ENCODE measurements at places on chromosomes 6 and 20.

DNA sequence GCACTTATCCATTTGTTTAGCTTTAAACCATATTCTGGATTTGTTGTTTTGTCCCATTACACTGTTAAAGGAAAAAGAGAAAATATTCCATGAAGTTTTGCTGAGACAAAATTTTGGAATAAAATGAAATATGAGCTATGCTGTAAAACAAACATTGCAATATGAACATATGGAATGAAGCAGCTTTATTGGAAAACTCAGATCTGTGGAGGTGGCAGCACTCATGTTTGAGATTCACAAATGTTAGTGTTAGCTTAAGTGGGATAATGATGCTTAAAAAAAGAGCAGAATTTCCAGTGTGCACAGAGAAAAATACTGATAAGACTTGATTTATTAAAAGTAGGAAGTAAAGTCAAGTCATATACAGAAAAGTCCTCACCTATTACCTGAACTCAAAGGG, 196.2 kb downstream of the BCKDHB start:
- peaks cover 4% of the 10 kb centered on the region for H3K36me3 ChIP-seq
- DNase-seq = no peak
- H3K4me1 ChIP-seq = no peaks in the 10 kb centered on the region
- H3K4me3 ChIP-seq = no peak overlapping the region

GRCh38 chr6:45586216-45587171, 208.8 kb upstream of the SUPT3H start:
- H3K4me1 ChIP-seq = peaks cover 69% of the 10 kb centered on the region
- H3K27ac ChIP-seq = peak overlapping the region; percentile 19
- H3K36me3 ChIP-seq = peaks cover 4% of the 10 kb centered on the region
- H3K4me3 ChIP-seq = peak overlapping the region; percentile 77

DNA sequence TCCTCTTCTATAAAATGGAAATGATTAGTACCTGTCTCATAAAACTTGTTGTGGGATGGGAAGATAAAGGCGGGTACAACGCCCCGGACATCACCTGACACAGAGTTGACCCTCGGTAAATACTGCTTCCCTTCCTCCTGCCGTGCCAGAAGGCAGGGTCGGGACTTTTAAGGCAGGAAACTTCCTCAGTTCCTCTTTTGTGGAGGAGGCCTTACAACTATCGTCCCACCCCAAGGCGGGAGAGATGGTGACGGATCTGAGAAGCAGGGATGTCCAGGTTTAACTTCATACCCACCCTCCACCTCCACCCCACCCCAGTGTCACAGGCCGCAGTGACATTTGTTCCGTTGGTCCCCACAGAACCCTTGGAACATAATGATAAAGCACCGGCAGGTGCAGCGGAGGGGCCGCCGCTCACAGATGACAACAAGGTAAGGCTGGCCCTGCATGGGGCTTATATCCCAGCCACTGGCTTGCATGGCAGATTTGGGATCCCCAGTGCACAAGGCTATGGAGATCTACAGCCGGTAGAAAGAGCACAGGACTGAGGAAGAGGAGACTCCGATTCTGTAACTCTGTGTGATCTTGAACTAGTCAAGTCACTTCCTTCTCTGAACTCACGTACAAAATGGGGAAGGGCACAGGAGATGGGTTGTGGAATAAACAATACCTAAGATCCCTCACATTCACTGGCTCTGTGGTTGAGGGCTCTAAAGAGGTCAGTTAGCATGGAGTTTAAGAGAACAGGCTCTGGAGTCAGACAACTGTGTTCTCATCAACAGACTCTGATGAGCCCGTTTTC, 764 bp downstream of the DNTTIP1 start:
- H3K4me3 ChIP-seq = peak overlapping the region; percentile 96
- no peak for DNase-seq
- H3K4me1 ChIP-seq = peaks cover 10% of the 10 kb centered on the region
- H3K36me3 ChIP-seq = peaks cover 21% of the 10 kb centered on the region

DNA sequence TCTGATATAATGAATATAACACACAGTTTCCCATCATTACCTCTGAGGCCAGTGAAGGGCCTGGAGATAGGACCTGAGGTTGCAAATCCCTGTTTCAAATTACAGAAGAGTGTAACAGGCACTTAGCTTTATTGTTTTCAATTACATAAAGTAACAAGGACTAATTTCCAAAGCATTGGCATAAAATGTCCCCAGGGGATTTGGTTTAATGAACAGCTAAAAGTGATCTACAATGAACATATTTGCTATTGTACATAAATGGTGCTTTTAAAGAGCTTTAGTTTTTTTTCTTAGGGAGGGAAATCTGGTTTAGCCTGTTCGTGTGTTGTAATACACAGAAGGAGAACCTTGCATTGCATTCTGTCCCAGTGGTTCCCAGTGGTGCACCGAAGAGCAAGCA, 54.4 kb downstream of the HMGN3 start:
- H3K36me3 ChIP-seq = no peaks in the 10 kb centered on the region
- H3K27me3 ChIP-seq = no peaks in the 10 kb centered on the region
- no peak overlapping the region for H3K4me3 ChIP-seq
- H3K27ac ChIP-seq = no peak overlapping the region
- H3K4me1 ChIP-seq = no peaks in the 10 kb centered on the region

GRCh38 chr20:52172392-52173047, 19.1 kb downstream of the ZFP64 start:
- H3K4me3 ChIP-seq = no peak overlapping the region
- no peaks in the 10 kb centered on the region for H3K27me3 ChIP-seq
- peaks cover 7% of the 10 kb centered on the region for H3K36me3 ChIP-seq

DNA sequence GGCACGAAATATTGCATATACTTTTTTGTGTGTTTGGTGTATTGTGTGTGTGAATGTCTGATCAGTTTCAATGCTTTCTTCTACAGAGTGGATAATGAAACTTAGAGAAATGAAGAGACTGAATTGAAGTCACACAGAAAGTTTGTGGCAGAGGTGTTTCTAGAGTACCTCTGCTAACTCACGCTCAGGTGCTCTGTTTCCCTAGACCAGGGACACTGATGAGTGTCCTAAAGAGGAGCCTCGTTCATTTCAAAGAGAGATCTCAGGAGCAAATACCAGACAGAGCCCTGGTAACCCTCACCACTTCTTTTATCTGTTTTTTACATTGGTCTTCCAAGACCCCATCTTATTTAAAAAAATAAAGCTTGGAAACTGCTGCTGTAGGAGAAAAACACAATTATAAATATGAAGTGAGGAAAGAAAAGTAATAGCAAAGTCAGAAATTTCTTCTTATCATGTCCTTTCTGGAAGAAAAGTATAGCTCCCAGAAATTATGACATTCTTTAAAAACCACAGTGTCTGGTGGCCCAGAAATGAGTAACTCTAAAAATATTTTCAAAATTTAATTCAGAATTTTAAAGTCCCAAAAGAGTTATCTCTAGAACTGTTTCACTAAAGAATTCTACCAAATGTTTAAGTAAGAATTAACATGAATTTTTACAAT, 720.6 kb downstream of the RFPL4B start:
- DNase-seq = no peak
- H3K27me3 ChIP-seq = no peaks in the 10 kb centered on the region
- H3K36me3 ChIP-seq = no peaks in the 10 kb centered on the region
- H3K27ac ChIP-seq = no peak overlapping the region
- H3K4me1 ChIP-seq = no peaks in the 10 kb centered on the region

GRCh38 chr6:169265486-169266131, 12.0 kb upstream of the THBS2 start:
- no peak for DNase-seq
- no peaks in the 10 kb centered on the region for H3K36me3 ChIP-seq
- H3K4me1 ChIP-seq = no peaks in the 10 kb centered on the region
- H3K27ac ChIP-seq = no peak overlapping the region
- no peaks in the 10 kb centered on the region for H3K27me3 ChIP-seq

DNA sequence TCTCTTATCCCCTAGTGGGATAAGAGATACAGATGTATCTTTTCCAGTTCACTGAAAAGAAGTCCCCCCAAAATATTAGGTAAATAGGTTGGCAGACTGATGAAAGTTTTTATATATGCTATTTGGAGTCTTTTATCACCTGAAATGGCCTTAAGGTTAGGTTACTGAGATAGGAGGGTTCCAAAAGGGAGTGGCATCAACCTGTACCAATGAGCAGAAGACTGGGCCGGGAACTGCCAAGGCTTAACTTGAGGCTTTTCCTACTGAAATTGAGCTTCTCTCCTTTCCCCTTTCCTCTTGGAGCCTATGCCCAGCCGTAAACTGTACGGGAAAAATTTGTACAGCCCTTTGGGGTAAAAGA, 42.0 kb downstream of the EIF2S2 start:
- no peaks in the 10 kb centered on the region for H3K27me3 ChIP-seq
- no peak overlapping the region for H3K27ac ChIP-seq
- H3K36me3 ChIP-seq = peaks cover 4% of the 10 kb centered on the region
- DNase-seq = no peak

DNA sequence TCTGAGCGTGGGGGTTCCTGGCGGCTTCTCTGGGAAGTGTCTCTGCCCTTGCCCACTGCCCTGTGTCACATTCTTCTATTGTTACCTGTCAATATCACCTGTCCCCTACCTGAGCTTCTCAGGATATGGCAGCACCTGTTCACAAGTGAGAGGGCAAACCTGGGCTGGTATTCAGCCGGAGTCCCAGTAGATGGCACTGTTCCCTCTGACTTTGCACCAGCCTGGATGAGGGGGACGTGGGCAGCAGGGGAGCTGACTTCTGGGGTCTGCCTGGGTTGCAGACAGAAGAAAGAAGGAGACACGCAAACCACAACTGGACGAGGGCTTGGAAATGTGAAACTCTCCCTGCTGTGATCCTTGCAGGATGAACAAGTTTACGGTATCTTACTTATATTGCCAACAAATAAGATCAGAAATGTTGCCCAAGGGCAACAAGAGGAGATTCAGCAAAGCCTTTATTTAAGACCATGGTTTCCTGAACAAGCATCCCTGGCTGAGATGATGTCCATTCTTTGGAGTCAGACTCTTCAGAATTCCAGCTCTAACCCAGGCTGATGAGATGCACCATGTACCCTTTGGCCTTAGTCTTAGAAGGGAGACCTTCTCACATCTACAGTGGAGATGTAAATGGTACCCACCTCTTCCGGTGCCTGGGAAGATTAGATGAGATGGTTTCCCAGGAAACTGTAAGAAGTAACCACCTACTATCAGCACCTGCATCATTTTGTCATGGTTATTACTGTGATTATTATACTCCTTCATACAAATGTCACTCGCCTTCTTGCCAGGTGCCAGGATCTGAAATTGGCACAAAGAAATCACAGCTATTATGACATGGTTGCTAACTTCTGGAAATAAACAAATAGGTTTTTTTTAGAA, 400.0 kb upstream of the CDH4 start:
- H3K4me1 ChIP-seq = no peaks in the 10 kb centered on the region
- peaks cover 22% of the 10 kb centered on the region for H3K27me3 ChIP-seq
- H3K4me3 ChIP-seq = no peak overlapping the region
- H3K36me3 ChIP-seq = no peaks in the 10 kb centered on the region
- no peak overlapping the region for H3K27ac ChIP-seq
- no peak for DNase-seq

GRCh38 chr20:10714236-10714975, 40.6 kb upstream of the JAG1 start:
- no peak overlapping the region for H3K27ac ChIP-seq
- H3K36me3 ChIP-seq = no peaks in the 10 kb centered on the region
- peaks cover 7% of the 10 kb centered on the region for H3K27me3 ChIP-seq
- H3K4me3 ChIP-seq = no peak overlapping the region

- no peak for DNase-seq
- peaks cover 6% of the 10 kb centered on the region for H3K27me3 ChIP-seq
- H3K27ac ChIP-seq = no peak overlapping the region
- H3K4me1 ChIP-seq = peaks cover 5% of the 10 kb centered on the region
- H3K36me3 ChIP-seq = no peaks in the 10 kb centered on the region
Observed at GRCh38 chr6:149900620-149901443, 2.9 kb upstream of the RAET1E start.

GRCh38 chr6:27757307-27757706, 154.9 kb downstream of the OR2B2 start:
- H3K27me3 ChIP-seq = no peaks in the 10 kb centered on the region
- H3K27ac ChIP-seq = peak overlapping the region; percentile 41
- DNase-seq = peak; percentile 65

DNA sequence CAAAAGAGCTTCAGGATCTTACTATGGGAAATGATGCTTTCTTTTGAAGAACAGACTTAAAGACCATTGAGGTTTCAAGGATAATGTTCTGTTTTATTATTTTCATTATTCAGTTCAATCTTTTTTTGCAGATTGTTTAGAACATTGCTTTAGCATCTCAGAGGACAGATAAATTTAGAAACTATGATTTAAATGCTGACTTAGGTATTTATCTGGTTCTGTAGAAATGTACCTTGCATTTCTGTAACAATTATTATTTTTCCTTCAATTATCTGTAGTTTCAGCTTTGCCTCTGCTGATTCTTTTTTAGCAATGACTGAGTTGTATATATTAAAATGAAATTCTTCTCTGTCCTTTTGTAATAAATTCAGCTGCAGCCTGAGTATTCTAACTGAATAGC, 205.4 kb upstream of the PCSK2 start:
- H3K27me3 ChIP-seq = no peaks in the 10 kb centered on the region
- H3K4me1 ChIP-seq = no peaks in the 10 kb centered on the region
- no peak overlapping the region for H3K4me3 ChIP-seq
- H3K36me3 ChIP-seq = peaks cover 6% of the 10 kb centered on the region
- no peak overlapping the region for H3K27ac ChIP-seq

DNA sequence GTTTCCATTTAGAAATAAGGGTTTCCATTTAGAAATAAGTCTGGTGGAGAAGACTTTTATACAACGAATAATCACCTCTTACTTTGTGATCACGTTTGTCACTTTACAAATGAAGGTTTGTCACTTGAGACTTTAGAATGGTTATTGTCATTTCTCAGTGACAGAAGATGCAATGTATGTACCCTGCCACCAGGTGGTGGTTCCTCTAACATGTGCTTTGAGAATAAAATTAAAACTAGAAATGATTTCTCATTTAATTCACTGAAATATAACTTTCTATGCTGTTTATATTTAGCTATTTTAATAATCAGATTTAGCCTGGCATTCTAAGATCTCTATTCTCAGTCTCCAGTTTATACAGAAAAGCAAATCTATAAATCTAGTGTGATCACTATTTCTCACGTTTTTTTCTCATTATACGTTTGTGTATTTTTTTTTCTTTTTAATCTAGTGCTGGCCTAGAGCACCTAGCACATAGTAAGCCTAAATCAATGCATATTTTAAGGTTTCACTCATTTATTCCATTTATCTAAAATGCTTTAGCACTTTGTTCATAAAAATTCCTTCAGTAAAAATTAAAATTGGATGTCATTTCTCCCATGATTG, 57.4 kb upstream of the TFAP2D start:
- no peaks in the 10 kb centered on the region for H3K4me1 ChIP-seq
- no peak for DNase-seq
- no peak overlapping the region for H3K4me3 ChIP-seq
- peaks cover 5% of the 10 kb centered on the region for H3K36me3 ChIP-seq

GRCh38 chr6:155850408-155850841, 394.8 kb upstream of the NOX3 start:
- H3K27me3 ChIP-seq = no peaks in the 10 kb centered on the region
- H3K27ac ChIP-seq = no peak overlapping the region
- H3K4me3 ChIP-seq = no peak overlapping the region
- H3K4me1 ChIP-seq = no peaks in the 10 kb centered on the region
- no peaks in the 10 kb centered on the region for H3K36me3 ChIP-seq
- DNase-seq = no peak

DNA sequence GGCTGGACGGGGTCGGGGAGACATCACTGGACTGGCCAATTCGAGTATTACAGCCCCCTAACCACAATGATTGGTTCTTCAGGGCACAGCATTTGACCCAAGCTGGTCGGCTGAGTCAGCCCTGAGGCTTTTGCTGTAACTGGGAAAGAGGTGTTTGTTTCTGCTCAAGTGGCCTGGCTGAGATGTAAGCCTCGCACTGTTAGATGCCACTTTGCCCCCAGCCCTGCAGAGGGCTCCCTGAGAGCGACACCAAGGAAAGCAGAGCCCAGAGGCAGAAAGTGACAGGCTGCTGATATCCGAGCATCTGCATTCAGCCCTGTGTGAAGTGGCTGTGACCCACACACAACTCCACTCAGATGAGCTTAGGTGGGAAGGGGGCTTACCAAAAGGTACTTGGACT, 19.4 kb downstream of the ERGIC3 start:
- no peaks in the 10 kb centered on the region for H3K27me3 ChIP-seq
- DNase-seq = no peak
- no peak overlapping the region for H3K4me3 ChIP-seq
- peaks cover 5% of the 10 kb centered on the region for H3K4me1 ChIP-seq
